ENCODE measurements at places on chromosomes 2 and 18.
A peak's percentile ranks its signal among the peaks of the same experiment; 100 is the strongest.

DNA sequence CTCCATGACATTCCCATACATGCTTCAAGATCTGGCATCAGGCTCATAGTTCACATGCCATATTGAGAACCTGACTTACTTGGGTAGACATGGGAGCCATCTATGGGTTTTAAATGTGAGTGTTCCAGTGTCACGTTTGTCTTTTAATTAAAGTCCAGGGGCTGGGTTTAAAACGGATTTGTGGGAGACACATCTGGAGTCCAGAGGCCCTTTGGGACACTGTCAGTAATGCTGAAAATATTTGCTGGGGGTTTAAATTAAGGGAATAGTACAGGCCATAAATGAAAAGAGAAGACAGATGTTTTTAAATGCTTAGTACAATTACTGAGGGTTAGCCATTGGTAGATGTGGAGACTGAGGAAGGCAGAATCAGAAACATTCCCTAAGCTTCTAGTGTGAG lies 478.0 kb downstream of the PID1 start:
- no peak for DNase-seq

DNA sequence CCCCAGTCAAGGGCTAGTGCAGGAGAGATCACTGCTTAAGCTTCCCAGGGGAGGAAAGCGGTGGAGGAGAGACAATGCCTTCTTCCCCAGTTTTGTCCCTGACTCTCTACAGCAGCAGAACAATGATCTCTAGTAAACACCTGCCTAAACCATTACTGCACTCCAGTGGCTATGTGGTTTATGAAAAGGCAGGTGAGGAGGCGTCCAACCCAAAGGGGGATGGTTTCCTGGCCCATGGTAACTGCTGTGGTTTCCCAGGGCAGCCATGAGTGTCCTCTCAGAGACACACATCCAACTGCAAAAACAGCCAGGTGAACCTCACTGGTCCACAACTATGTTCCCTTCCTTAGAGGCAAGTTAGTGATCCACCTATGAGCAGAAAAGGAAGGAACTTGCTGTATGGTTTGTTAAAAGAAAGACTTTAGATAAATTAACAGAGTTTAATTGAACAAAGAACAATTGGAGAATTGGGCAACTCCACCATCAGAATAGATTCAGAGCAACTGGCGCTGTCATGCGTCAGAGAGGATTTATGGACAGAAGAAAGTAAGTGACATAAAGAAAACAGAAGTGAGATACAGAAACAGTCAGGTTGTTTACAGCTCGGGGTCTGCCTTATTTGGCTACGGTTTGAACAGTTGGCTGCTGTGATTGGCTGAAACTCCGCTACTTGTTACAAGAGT lies 4.8 kb upstream of the TTC39C start:
- peak; percentile 59 for DNase-seq

GRCh38 chr2:62175728-62176127 lies 20.2 kb upstream of the B3GNT2 start:
- no peak for DNase-seq

GRCh38 chr18:57772387-57772799 lies 30.7 kb downstream of the ATP8B1 start:
- DNase-seq = no peak

DNA sequence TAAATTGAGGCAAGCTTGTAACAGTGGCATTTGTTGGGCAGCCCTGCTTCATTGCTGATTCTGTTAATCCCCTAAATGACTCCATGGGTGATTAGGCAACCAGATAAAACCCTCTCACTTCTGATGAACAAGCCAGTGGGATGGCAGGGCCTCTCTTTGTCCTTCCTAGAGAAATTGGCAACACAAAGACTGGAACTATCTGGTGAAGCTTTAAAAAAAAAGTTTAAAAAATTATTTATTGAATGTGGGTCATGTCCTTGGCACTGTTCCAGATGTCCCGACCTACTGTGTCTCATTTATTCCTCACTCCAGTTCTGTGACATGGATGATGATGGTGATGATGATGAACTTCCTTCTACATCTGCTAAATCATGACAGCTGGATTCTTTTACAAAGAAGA lies 30.8 kb downstream of the NRP2 start:
- DNase-seq = no peak

DNA sequence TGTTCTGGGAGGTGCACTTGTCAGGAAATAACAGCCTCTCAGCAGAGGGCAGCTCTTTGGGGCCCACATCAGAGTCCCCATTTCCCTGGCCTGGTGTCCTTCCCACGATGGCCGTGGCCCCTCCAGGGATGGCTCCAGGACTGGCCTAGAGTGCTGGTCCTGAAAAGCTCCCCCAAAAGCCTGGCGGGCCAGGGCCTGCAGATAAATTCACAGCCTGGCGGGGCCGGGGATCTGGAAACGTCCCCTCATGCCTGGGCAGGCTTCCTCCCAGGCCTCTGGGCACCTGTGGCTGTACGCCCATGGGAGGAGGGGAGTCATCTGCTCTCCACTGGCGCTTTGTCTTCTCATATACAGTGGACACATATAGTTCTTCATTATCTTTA lies 52.6 kb upstream of the HS6ST1 start:
- DNase-seq = no peak

DNA sequence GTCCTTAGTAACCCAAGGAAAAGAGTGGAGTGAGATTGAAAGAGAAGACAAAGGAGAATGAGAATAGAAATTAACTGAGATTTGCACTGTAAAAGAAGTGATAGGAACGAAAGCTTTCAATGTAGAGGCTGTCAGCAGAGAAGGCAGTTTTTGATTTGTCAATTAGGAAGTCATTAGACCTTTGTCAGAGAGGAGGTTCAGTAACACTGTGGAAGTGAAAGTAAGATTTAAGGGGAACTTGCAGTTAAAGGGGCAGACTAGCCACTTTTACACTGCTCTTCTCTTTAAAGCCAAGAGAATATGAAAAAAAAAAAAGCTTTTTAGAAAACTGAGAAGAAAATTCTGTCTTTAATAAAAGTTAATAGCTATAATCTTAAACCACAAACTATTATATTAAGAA lies 11.5 kb upstream of the KYNU start:
- no peak for DNase-seq

GRCh38 chr2:105518897-105519296 lies 120.0 kb upstream of the FHL2 start:
- DNase-seq = no peak

DNA sequence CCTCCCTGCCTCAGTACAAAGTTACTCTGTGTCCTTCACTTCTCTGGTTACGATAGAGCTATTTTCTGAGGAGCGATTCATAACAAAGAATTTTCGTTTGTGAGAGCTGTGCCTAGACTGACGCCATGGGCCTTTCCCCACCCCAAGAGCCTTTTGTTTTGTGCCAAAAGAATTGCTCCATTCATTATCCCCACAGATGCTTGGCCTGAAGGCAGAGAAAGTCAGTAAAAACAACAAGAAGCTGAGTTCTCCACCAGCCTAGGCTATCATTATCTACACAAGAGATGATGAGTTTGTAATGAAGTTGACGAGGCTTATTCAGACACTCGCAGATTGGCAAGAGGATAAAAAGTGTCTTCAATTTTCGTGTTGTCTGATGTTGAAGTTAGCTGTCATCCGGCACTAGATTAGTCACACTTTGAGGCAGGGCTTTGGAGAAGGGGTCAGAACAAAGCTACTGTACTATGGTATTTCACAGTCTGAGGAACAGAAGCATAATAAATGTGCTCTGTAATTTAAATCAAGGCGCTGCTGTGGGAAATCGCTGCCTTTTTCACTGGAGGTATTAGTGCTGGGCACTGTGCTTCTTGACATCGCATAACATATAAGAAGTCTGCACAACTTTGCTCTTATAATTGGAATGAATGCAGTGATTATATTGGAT lies 278.4 kb upstream of the FIGN start:
- DNase-seq = no peak

DNA sequence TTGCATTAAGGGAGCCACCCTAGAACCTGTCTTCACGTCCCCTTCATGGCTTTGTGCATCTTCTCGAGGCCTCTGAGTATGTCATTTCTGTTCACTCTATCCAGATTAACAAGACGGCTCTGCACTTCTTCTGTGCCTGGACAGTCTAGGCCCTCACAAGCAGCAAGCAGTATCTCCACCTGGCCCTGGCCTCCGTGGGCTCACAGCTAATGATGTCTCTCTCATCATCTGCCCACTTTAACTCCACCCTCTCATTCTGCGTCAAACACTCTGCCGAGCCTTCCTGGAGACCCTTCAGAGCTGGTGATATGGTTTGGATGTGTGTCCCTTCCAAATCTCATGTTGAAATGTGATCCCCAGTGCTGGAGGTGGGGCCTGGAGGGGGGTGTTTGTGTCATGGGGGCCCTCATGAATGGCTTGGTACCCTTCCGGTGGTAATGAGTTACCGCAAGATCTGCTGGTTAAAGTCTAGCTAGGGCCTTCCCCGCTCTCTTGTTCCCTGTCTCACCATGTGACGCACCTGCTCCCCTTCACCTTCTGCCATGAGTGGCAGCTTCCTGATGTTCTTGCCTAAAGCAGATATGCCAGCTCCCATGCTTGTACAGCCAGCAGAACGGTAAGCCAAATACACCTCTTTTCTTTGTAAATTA lies 132.5 kb upstream of the ID2 start:
- DNase-seq = no peak

GRCh38 chr18:57060814-57061213 lies 86.1 kb upstream of the BOD1L2 start:
- DNase-seq = no peak

GRCh38 chr2:175687465-175687864 lies 314.6 kb downstream of the LNPK start:
- no peak for DNase-seq

DNA sequence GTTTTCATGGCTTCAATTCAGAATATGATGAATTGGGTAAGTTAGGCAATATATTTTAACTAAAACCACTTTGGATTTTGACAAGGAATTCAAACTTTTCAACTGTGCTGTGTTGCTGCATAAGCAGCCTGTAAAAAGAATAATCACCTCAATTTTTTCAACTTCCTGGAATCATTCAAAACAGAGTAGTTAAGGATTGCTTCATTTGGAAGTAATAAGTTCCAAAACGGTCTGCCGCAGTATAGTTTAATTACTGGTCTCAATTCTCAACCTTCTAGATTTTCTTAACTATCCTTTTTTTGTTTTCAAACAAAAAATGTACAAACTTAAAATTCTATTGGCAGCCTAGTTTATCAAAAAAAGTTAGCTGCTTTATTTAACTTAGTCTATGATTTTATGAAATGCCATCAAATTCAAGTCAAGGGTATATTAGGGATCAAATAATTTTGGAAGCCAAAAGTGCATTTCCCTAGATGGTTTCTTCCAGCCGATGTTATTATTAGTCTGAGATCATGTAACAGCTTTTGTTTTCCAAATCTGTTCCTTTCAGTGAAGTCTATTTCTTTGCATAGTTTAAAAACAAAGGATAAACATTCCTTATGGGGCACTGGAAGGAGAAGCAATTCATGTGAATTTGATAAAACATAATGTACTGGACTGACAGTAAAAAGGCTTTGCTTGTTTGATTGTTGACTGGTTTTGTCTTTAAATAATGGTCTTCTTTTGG lies 76.1 kb upstream of the ETAA1 start:
- no peak for DNase-seq

- DNase-seq = no peak
These were observed 149.3 kb downstream of the CSRNP3 start for GRCh38 chr2:165618806-165619205.

GRCh38 chr2:68362069-68362468 lies 3.0 kb upstream of the PLEK start:
- peak; percentile 87 for DNase-seq

DNA sequence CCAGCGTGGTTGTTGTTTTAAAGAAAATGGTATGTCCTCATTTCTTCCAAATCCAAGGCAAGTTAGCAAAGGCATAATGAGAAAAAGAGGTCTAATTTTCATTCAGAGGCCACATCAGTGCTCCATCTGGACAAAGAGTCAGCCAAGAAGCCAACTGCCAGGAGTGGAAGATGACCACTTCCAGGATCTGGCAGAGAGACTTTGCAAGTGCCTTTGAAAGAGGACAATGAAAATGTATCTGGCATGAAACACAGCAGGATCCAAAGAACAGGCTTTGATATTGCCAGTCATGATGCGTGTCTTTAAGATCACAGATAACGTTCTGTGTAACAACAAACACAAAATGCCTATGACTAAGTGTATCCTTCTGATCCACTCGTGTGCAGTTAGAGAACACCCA lies 82.8 kb downstream of the AFF3 start:
- no peak for DNase-seq

- DNase-seq = no peak
These were observed 7.5 kb downstream of the TGFBRAP1 start for GRCh38 chr2:105321875-105322646.

DNA sequence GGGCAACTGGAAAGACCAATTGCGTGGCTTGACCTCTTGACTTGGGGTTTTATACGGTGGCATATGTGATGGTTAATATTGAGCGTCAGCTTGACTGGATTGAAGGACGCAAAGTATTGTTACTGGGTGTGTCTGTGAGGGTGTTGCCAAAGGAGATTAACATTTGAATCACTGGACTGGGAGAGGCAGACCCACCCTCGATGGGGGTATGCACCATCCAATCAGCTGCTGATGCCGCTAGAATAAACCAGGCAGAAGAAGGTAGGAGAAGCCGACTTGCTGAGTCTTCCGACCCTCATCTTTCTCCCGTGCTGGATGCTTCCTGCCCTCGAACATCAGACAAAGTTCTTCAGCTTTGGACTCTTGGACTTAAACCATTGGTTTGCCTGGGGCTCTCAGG lies 34.2 kb upstream of the YPEL5 start:
- DNase-seq = no peak

- DNase-seq = no peak
These were observed at the start of gene BCL2 for GRCh38 chr18:63319383-63320122. BCL2 (minus strand) TSS chr18:63319769.

DNA sequence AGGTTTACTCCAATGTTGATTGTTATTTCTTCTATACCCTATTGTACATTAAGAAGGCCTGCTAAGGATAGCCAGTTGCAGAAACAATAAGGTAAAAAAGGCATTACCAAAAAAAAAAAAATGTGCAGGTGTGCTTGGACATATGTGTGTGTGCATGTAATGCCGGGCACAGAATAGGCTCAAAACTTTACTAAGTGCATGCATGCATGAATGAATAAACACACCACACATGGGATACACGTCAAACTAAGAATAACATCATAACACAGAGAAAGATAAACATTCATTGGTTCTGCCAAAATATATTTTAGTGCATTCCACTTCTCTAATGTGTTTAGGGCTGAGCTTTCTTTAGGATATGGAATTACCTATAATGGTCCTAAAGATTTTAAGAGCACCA lies 298.2 kb downstream of the TCF4 start:
- no peak for DNase-seq

DNA sequence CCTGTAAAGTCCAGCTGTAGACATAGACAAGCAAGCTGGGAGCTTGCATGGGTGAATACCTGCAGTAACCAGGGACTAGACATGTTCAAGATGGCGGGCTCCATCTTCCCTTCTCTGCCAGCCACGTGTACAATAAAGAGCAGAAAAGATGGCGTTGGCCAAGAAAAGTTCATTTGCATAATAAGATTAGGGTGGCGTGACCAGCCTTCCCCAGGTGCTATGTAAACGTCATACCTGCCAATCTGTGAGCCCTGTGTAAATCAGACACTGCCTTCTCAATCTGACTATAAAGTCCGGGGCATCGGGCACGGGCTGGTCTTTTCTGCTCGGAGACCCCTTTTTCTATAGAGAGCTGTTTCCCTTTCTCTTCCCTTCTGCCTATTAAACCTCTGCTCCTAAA lies 101.6 kb upstream of the XPO1 start:
- DNase-seq = no peak

GRCh38 chr2:149612122-149612521 lies 24.5 kb upstream of the MMADHC start:
- no peak for DNase-seq

- no peak for DNase-seq
These were observed 1.2 kb downstream of the ANTXR1 start for GRCh38 chr2:69013840-69014821.

- no peak for DNase-seq
These were observed 124.1 kb upstream of the NOSTRIN start for GRCh38 chr2:168678153-168678853.
